ENCODE measurements at places on chromosomes 1 and 21.

DNA sequence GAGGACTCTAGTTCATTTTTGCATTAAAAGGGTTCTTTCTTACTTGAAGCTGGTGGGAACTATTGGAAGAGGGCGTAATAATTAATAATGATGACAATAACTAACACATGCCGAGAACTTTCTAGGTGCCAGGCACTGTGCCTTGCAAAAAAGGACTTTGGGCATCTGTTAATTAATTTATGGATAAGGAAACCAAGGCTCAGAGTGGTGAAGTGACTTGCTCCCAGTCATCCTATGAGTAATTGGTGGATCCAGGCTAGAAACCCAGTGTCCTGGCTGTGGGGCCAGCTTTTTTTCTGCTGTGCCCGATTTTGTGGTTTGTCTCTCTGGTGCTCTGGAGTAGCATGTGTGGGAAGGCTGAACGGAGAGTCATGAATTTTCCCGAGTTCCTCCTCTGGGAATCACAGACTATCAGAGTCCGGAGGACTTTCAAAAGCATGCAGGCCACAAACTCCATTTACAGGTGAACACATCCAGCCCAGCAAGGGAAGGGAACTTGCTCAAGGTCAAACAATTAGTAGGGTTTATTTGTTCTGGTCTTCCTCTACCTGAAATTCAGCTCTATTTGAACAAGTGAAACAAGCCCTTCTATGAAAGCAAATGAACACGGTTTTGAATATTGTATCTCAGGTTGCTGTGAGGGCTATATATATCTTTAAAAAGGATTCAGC, 23.4 kb downstream of the ROR1 start:
- no peak for DNase-seq

DNA sequence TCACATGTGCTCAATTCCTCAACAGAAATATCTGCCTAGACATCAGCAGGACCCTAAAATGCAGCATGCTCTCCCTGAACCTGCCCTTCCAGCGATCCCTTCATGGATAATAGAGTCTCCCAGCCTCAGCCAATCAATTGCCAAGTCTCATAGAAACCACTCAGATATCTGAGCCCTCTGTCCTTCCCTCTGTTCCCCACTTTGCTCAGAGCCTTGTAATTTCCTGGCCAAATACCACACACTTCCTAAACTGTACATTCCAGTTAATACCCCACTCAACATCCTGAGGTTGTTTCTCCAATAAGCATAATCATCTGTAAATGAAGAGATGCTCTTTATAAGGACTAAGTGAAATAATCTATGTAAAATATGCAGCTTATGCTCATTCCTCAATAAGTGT, 59.3 kb upstream of the PTGFRN start:
- no peak for DNase-seq

DNA sequence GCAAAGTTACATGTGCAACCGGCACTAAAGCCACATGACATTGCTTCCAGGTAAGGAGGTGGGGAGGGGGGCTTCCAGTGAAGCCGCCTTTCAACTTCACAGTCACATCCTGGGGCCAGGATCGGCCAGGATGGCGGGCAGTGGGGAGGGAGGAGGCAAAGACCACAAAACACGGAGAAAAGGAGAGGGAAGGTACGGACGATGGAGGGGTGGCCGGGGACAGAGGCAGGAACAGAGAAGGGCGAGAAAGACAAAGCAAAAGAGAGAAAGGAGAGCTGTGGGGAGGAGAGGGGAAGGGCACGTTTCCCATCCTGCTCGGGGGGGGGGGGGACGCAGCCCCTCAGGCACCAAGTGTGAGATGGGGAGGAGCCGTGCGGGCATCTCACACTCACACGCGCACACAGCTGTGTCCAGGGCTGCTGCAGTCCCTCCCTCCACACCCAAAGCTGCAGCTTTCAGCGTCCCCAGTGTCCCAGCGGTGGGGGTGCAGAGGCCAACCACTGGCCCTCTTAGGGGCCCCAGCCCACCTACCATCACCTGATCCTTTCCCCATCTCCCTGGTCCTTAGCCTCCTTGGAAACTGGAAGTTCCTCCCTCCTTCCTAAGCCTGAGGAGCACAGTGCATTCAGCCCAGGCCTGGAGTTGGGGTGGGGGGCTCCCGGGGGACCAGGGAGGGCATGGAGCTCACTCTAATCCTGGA, 2.4 kb downstream of the SH2D5 start:
- DNase-seq = no peak

- DNase-seq = peak; percentile 70
Measured at GRCh38 chr1:96966536-96967138, 245.1 kb downstream of the PTBP2 start.

- no peak for DNase-seq
Measured at GRCh38 chr1:3469104-3469848, 14.8 kb downstream of the ARHGEF16 start.

GRCh38 chr1:37143800-37144199, 109.5 kb upstream of the GRIK3 start:
- no peak for DNase-seq

- no peak for DNase-seq
Measured at GRCh38 chr21:8992731-8993174, 1528.6 kb upstream of the TPTE start.

DNA sequence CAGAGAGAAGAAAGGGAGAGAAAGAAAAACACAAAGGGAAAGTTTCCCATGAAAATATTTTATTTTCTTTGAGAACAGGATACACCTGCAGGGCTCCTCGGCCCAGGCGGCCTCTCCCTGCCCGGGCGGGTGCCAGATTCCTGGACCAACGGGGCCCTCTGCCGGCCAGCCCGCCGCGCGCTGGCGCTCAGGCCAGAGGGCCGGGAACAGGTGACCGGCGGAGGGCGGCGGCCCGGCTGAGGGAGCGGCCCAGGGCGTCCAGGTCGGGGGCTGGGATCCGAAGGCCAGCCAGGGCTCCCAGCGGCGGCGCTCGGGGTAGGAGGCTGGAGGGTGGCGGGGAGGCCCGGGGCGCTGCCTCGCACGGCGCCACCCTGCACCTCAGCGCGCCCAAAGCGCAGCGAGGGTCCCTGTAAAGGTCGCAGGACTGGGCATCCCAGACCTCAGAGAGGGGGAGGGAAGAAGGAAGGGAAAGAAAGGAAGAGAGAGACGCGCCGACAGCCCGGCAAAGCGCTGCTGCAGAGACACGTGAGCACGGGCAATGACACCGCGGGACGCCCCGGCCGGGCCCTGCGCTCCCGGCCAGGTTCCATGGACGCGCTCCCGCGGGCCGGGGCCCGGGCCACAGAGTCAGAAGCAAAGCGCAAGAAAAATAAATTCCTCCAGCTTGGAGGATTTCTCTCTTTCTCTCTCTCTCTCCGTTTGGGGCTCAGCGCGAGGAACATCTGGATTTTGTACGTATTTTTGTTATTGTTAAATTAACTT, 927 bp downstream of the WNT9A start:
- DNase-seq = peak; percentile 54

DNA sequence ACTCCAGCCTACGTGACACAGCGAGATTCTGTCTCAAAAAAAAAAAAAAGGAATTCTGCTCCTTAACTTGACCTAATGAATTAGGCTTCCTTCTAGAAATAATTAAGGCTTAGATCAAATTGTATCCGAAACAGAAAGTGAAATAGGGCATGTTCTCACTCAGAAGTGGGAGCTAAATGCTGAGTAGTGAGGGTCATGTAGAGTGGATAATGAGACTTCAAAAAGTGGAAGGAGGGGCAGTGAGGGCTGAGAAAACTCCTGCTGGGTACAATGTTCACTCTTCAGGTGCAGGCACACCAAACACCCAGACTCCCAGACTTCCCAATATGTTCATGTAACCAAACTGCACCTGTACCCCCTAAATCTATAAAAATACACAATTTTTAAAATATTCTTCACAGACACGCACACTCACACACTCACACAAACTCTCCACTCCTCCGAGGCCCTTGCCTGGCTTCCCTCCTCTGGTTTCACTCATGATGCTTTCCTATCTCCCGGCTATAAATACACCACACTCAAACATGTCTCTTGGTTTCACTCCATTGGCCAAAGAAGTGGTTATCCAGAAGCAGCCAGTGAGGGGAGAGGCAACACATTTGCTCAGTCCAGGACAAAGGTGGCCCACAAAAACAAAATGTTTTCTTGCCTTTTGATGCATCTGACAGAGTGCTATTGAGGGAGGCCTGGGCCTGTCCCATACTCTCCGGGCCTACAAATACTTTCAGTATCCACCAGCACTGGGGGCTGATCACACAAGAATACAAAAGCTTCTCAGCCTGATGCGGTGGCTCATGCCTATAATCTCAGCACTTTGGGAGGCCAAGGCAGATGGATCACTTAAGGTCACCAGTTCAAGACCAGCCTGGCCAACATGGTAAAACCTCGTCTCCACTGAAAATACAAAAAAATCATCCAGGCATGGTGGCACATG, 249.2 kb downstream of the TOMM20 start:
- no peak for DNase-seq

GRCh38 chr1:22710701-22711049, at the start of gene EPHB2:
TSS of gene EPHB2 (plus strand) at chr1:22710839. CDS start at chr1:22710983, 144 bp downstream.
- DNase-seq = no peak

DNA sequence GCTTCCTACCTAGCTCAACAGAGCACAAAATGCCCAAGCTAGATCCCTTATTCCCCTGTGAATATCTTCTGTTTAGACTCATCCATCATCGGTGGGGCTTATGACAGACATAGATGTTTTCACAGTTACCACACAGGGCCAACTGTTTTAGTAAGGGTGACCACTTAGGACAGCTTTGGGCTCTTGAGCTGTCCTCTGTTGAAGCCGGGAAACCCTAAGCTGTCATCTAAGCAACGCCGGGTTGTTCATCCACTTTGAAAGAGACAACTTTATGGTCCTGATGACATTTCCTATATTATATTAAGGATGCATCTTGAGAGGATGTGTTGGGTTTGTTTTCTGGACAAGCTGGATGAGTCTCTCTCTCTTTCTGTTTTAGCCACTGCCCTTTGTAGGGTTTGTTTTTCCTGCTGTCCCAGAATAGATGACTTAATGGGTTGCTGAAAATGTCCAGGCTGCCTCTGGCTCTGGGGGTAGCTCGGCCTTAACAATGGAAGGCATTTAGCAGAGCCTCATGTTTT, 110.5 kb upstream of the UBE2U start:
- DNase-seq = no peak

DNA sequence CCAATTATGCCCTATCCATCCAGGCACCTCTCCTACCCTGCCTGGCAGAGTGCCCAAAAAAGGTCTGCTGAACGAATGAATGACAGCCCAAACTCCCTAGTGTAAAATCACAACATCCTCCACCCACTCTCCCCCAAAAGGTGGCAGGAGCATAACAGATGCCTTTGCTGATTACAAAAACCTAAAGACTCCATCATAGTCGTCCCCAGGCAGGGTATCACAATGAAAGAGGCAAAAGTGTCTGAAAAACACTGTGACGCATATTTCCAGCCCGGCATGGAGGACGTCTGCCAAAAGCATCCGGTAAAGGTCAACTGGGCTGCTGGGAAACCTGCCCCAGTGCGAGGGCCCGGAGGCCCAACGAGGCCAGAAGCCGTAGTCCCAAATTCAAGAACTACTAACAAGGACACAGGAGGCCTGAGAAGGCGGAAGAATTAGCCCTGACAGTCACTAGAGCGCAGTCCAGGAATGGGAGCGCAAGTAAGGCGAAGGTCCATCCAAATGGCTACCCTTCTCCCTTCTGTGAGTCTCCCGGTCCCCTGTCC, 576 bp downstream of the SMIM12 start:
- peak; percentile 19 for DNase-seq

DNA sequence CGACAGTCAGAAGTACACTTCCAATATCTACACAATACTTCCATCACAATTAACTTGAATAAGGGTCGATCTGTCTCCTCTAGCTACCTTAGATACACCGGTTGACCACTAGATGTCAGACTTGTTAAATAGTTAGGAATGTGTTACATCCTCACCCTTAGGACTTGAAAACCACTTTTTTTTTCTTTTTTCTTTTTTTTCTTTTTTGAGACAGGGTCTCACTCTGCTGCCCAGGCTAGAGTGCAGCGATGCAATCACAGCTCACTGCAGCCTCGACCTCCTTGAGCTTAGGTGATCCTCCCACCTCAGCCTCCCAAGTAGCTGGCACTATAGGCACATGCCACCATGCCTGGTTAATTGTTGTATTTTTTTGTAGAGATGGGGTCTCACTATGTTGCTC, 120.4 kb upstream of the GREM2 start:
- no peak for DNase-seq

GRCh38 chr1:26970810-26971209, 10.5 kb upstream of the KDF1 start:
- no peak for DNase-seq

DNA sequence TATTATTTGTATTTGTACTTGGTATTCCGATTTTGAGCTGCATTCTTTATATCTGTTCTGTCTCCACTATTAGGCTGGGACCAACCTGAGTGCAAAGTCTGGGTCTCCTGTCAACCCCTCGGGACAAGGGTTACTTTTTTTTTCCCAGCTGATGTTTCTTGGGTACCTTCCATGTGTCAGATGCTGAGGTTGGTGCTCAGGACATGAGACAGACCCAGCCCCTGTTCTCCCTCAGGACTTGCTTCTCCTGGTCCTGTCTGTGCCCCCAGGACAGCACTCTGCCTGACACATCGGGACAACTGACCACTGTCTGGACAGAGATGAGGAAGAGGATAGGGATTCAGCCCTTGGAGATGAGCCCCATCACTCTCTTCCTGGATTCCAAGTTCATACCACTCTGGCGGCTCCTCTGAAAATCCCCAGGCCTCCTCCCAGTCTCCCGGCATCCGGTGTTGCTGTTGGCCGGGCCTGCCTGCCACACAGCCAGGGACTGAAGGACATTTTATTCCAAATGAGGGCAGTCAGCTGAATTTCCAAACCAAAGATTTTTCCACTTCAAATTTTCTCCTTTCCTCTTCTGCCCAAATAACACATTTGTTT, 55.6 kb upstream of the FMOD start:
- no peak for DNase-seq

DNA sequence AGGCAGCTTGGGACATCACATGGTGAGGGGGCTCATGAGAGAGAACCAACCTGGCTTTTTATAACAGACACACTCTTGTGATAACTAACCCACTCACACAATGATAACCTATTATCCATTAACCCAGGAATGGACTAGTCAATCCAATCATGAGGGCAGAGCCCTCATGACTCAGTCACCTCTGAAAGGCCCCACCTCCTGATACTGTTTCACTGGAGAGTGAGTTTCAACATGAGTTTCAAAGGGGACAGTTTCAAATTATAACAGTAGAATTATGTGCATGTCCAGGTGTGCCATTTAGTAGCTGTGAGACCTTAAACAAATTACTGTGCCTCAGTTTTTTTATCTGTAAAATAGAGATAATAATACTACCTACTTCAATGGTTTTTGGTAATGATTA, 47.6 kb upstream of the PPP2R5A start:
- DNase-seq = no peak

GRCh38 chr1:42737257-42737656, 2.8 kb downstream of the CLDN19 start:
- DNase-seq = no peak

DNA sequence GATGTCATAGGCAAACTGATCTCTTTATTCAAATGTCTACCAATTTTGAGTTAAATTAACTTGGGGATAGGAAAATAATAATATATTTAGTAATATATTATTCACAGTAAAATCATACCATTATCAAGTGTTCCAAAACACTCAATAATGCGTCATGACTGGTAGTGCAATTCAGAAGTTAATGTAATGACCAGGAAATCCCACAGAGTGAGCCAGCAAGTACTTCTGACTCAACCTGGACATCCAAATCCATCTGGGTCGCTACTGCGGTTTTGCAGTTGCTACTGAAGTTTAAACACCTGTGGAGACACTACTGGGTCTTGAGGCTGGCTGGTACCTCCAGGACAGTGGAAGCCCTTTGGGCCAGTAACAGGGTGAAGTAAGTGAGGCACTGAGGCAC, 44.8 kb downstream of the DPYD start:
- DNase-seq = no peak

All from activated gamma-delta T cell treated with Interleukin-2 at 50 U/mL for 16 hours (primary cell).